Hematopoietic multipotent progenitor cell treated with erythropoietin and hydrocortisone succinate and interleukin-3 and kit ligand, for 6 days (in vitro differentiated cells): ENCODE measurements at places on chromosomes 11 and 22.

- DNase-seq: no peak
These were observed 27.7 kb downstream of the RTN4R start for GRCh38 chr22:20240447-20240764.

- DNase-seq: no peak
These were observed 406.6 kb upstream of the ANO3 start for GRCh38 chr11:25925359-25925758.

DNA sequence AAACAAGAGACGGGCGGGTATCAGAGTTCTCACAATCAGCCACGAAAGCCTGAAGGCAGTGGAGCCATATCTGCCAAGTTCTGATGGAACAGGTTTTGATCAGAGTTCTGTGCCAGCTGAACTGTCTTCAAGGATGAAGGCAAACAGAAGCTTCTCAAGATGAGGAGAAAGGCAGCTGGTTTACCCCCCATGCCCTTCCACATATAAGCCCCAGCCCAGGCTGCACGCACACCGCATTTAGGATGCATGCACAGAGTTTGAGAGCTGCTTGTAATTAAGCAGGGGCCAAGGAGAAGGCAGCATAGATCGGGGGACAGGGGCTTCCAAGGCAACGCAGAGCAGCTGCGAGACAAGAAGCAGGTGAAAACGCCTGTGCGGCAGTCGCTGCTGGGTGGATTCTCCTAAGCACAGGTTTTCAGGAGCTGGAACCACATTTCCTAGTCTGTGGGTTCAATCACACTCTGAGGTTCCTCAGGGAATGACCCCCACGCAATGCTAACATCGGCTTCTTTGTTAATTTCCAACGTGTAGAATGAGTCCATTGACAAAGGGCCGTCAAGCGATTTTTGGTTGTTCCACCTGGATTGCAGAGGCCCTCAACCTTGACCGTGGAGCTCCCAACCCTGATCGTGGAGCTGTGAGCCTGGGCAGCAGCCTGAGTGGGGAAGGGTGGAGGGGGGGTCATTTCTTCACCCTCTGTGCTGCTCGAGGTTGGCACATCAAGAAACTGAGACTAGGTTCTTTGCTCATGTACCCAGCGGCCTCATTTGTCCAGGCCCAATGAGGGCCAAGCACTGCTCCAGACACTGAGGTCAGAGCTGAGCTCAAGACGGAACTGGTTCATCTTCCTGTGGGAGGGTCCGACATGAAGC lies 81.7 kb upstream of the SHISAL1 start:
- no peak for DNase-seq

DNA sequence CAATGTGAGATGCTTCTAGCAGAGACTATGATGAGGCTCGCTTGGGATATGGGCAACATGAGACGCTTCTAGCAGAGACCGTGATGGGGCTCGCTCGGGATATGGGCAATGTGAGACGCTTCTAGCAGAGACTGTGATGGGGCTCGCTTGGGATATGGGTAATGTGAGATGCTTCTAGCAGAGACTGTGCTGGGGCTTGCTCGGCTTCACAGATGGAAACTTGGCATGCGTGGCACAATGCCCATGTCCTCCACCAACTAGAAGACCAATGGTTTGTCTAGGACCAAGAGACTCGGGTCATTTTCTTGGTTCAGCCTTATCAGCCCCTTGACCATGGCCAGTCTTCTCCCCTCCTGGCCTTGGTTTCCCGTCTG lies 7.1 kb downstream of the MYEOV start:
- no peak for DNase-seq

GRCh38 chr11:127105593-127106541 lies 105.3 kb upstream of the KIRREL3 start:
- DNase-seq: no peak

- no peak for DNase-seq
These were observed 142.4 kb downstream of the KIRREL3 start for GRCh38 chr11:126857860-126858808.
